Right renal pelvis (tissue), 4 donors: ENCODE measurements at places on chromosomes 11 and 22. TPM values are rescaled to one million over a fixed set of nuclear protein-coding genes. Genes with fewer than 3 reads are reported as not detected.
A peak's percentile ranks its signal among the peaks of the same experiment; 100 is the strongest.

DNA sequence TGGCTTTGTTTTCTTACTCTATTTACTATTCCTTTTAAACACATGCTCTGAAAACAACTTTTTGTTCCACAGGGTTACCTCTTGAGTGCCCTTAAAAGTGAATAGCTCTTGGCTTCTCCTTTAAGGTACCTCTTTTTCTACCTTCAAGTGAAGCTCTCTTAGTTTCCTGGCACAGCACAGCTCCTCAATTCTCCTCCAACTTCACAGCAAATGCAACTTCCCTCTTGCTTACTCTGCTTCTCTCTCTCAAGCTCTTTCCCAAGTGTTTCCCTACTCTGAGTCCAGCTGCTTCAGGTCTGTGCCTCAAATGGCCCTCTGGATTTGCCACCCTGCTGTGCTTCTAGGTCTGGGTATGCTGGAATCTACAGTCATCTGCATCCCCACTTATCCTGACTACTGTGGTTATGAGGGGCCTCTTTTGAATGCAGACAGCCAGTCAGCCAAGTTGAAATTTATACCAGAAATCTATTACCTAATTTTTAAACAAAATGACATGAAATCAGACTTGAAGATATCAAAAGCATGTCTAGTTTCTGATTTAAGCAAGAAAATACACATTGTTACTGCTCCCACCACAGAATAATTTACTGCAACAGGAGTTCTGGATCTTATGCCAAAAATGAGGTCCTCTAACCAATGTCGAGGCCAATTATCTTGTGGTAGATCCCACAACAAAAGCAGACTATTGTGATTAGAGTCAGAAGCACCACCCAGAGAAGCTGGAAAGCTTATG, 371.1 kb downstream of the SOX6 start:
- DNase-seq, result no peak

GRCh38 chr11:59673291-59673690, 4.5 kb upstream of the PATL1 start:
- no peak for DNase-seq

GRCh38 chr11:7651140-7651551, 22.2 kb downstream of the CYB5R2 start:
- no peak for DNase-seq

DNA sequence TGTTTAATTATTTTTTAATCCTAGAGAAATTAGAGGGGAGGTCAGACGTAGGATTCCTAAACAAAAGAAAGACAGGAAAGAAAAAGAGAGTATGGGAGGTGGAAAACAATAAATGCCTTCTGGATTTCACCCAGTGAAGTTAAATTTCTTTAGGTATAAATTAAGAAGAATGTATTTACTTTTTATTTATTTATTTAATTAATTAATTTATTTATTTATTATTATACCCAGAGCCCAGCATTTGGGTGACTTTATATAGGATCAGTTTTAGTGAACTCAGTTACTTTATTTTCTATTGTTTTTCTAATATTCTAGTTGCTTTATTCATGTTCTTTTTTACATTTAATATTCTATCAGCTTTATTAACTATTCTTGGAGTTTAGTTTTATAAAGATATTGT, 551.8 kb downstream of the LUZP2 start:
- no peak for DNase-seq

The SHISA8 gene
- 0.69 TPM for polyA plus RNA-seq

GRCh38 chr22:41976070-41976901, 7.0 kb downstream of the SEPTIN3 start:
- no peak for DNase-seq

DNA sequence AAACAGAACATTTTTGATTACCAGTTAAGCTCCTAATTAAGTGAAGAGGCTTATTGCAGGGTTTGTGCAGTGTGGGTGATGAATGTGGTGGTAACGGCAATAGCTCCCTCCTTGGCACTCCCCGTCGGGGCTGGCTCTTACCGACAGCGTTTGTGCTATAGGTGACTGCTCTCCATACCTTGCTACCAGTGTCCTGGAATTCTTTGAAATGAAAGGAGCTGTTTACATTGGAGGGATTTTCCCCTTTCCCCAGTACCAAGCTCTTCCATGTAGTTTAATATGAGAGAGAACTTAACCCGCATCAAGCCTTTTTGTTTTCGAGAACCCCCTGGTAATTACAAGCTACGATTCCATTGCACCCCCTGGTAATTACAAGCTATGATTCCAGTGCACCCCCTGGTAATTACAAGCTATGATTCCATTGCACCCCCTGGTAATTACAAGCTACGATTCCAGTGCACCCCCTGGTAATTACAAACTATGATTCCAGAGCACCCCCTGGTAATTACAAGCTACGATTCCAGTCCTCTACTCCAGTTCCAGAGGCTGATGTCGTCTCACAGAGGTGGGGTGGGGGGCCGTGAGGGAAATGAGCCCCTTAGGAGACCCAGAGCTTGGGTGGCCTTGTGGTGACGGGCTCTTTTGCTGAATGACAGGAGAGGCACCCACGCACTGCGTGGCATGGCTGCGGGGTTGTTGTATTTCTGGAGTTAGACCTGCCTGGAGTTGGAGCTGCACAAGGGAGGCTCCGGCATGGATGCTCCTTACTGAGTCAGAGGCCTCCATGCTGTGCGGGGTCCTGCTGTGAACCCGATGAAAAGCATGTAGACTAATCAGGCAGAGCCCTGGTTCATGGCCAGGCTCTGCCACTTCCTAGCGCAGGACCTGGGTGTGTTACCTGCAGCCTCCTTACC, 205.3 kb downstream of the TBC1D22A start:
- DNase-seq, result no peak

GRCh38 chr22:33126881-33127280, 68.7 kb upstream of the SYN3 start:
- DNase-seq, result no peak

DNA sequence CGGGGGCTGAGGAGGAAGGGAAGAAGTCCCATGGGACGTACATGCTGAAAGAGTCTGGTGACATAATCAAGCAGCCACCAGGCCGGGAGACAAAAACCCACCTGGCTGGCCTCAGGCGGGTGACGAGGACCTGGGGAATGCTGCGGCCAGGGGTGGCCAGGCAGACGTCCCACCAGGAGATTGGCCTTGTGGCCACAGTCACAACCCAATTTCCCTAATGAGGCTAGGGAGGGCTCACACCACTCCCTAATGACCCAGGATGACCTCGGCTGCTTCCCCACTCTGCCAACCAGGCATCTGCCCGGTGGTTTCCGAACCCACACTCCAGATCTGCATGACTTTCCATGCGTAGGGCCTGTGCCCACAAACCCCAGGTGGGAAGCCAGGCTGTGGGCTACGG, 66.9 kb downstream of the SCUBE1 start:
- DNase-seq, result no peak

DNA sequence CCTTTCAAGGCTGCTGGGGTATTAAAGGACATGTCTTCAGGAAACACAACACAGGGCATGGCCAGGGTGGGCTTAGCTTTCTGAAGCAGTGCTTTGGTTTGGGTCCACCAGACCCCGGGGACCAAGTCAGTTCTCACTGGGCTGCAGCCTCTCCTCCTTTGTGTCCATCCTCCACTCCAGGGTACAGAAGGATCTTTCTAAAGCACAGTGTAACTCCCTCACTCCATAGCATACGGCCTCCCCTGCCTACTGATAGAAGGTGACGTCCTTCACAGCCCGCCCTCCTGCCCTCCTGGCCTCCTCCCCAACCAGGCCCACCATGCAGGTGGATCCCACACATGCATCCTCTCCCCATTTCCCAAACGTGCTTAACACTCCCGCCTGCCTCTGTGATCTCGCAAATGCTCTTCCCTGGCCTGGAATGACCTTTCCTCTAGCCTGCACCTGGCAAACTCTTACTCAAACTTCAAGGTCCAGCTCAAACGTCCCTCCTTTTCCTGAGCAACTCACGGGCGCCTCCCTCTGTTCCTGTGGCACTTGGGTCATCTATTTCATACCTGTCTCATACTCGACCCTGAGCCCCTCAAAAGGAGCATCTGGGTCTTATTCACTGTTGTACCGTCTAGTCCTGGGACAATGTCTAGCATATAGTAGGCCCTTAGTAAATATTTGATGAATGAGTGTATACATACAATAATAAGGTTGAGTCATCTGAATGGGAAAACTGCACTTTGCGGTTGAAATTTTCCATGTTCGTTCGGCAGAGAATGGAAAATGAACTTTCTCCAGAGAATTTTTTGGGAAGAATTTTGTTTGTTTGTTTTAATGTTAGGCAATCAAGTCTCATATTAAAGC, 187.7 kb downstream of the EFCAB6 start:
- no peak for DNase-seq

The SNRPD3 gene
- polyA plus RNA-seq, result 188 TPM

- no peak for DNase-seq
Observed at GRCh38 chr11:70952191-70952590, 300.2 kb downstream of the SHANK2 start.

- DNase-seq, result no peak
Observed at GRCh38 chr11:8083871-8084281, 2.9 kb downstream of the TUB start.

GRCh38 chr11:120514541-120515121, 3.1 kb downstream of the GRIK4 start:
- DNase-seq, result no peak

GRCh38 chr11:45156201-45156600, 9.8 kb downstream of the PRDM11 start:
- no peak for DNase-seq

- DNase-seq, result peak; percentile 60
Observed at GRCh38 chr22:38051900-38052862, 5.0 kb upstream of the PICK1 start.
